ENCODE measurements at places on chromosomes 3 and 15.

- no peak for DNase-seq
These were observed 41.8 kb upstream of the UTS2B start for GRCh38 chr3:191372122-191372521.

DNA sequence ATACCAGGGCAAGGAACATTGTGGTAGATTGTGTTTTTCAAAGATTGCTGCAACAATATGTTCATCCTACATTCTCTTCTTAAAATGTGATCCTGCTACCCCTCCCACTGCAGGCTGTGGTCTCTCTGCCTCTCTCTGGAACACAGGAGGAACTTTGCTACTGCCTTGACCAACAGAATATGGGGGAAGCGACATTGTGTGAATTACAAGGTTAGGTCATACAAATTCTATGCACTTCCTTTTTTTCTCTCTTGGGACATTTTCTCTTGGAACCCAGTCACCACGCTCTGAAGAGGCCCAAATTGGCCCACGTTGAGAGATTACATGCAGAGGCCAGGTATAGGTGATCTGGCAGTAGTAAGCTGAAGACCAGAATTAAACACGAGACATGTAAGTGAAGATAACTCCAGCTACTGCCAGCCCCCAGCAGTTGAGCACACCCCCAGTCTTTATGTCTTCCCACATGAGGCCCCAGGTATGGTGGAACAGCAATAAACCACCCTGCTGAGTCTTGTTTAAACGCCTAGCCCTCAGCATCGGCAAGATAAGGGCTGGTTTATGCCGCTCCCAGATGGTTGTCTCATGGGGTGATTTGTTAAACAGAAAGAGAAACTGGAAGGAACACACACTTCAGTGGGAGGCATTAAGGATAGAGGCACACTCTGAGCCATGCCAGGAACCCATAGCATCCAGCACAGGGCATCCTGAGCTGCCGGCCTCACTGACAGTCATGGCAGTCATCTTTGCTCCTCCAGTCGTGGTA is 59.9 kb downstream of the FAM43A start:
- no peak for DNase-seq

DNA sequence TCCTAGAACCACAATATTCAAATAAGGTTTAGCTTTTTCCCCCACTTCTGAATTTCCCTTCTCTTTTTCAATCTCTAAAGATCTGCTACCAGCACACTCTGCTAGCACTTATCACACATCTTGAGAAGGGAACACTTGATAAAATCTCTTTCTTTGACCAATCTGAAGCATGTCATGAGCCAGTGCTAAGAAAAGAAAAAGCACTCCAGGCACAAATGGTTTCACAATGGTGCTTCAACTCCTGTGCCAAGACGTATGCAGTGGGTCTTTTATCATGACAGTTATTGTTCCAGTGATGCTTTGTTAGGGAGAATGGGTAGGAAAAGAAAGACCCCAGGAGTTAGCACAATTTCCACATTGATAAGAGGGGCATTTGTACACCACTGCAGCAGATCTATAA is 248.4 kb downstream of the ZNF385D start:
- no peak for DNase-seq

- no peak for DNase-seq
These were observed 48.0 kb upstream of the C15orf61 start for GRCh38 chr15:67472957-67473356.

DNA sequence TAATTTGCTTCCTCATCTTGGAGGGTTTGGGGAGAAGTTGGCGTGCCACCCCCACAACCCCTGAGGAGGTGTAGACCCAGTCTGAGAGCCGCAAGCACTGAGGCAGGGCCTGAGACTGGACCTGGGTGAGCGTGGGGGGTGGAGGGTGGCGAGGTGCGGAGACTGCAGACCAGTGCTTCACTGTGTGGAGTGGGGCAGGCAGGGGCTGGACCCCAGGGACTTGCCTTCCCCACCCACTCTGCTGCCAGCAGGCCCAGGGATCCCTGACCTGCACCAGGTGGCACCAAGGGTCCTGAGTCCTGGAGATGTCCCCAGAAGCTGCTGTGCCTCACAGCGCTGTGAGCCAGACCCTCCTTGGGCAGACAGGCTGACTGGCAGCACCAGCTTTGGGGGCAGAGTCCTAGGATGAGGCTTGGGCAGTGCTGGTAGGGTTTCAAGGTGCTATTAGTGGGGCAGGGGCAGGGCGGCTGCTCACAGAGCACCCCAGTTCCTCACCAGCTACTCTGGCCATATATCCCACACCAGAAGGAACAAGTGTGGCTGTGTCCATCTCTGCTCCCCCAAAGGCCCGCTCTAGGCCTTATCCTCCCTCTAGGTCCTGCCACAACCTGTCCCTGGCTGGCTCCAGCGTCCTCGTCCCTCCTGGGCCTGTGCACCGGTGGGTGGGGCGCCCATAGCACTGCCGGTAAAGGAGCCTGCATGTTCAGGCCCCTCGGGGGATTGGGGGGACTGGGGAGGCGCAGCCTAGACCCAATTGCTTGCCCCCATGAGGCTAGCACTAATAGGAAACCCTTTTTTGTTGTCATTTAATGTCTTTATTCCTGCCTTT is 11.8 kb downstream of the ZBTB47 start:
- DNase-seq: no peak

DNA sequence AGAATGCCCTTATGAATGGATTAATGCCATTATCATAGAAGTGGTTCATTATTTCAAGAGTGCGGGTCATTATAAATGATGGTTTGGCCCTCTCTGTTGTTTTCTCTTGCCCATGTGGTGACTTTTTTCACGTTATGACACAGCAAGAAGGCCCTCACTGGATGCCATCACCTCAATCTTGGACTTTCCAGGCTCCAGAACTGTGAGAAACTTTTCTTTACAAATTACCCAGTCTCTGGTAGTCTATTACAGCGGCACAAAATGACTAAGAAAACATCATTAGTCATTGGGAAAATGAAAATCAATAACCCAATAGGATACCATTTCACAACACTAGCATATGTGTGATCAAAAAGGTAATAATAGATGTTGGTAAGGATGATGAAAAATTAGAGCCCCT is 119.0 kb upstream of the LPP start:
- no peak for DNase-seq

- no peak for DNase-seq
These were observed 47.8 kb downstream of the LRRK1 start for GRCh38 chr15:100966997-100967396.

GRCh38 chr15:31283043-31283442 is 43.6 kb upstream of the KLF13 start:
- DNase-seq: no peak

DNA sequence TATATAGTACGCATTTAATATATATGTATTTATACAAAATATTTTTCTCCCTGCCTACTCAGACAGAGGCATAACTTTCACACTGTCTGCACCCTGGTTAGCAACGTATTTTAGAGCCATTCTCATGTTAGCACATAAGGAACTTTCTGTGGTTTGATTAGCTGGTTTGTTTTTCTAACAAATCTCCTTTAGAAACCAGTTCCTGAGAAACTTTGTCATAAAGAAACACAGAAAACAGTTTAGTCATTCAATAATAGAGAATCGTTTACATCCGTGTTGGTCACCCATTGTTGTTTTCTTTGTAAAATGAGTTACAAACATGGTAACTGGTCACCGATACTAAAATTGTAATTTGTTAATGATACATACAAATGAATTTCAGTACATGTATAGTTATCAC is 5.9 kb upstream of the NGRN start:
- DNase-seq: no peak

DNA sequence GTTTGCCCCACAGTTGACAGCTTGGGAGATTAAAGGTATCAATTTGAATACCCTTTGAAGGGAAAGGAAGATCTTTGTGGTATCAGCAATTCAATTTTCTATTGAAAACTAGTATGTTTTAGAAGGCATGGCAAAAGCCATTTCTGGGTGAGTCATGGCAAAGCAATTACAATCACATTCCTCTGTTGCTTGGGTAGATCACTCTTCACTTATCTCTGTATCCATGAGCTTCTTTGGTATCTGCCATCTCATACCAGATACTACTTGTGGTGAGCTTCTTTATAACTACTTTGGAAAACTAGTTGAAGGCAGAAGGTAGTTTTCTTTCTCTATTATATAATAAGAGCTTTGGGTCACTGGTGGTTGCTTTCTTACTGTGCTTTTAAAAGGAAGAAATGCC is 28.3 kb upstream of the LSAMP start:
- no peak for DNase-seq

DNA sequence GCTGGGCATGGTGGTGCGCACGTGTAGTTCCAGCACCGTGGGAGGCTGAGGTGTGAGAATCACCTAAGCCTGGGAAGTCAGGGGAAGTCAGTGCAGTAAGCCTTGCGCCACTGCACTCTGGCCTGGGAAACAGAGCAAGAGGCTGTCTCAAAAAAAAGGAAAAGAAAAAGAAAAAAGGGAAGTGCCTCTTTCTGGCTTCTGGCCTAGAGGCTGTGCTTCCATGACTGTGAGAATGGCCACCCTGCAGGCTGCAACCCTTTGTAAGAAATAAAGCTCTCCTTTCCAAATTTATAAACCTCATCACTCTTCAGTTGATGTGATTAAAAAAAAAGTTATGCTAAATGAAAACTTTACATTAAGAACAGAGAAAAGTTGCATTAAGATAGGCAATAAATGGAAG is 774.3 kb downstream of the TUSC7 start:
- DNase-seq: no peak

GRCh38 chr3:132289316-132289715 is 27.9 kb upstream of the ACP3 start:
- DNase-seq: no peak

DNA sequence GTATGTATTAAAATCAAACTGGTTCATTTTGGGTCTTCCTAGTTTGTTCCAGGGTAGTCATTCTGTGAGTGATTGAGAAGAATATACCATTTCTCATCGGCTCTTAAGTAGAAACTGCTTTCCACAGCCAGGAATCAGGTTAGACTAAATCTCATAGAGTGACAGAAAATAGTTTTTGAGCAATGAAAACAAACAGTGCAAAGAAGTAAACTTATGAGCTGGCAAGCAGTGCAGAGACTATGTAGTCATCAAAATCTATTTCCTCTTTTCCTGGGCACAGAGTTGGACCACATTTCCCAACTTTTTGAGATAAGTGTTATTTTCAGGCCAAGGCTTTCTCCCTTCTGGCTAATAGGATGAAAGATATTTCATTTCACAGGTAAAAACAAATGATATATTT is 66.5 kb downstream of the UBE3A start:
- no peak for DNase-seq

DNA sequence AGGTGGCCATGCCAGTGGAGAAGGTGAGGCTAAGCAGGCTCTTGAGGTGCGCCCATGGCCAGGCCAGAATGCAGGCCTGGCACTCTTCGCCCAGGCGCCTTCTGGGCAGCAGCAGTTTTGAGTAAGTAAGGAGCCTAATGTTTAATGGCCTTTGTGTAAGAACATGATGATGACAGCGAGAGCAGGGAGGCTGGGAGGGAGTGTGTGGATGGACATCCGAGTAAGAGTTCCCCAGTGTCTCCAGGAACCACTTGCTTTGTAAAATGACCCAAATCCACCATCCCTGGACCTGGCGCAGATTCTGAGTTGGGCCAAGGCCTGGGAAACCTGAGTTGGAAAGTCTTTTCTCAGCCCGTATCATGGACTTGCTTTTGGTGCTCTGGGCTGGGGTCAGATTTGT is 24.1 kb downstream of the KLF13 start:
- no peak for DNase-seq

DNA sequence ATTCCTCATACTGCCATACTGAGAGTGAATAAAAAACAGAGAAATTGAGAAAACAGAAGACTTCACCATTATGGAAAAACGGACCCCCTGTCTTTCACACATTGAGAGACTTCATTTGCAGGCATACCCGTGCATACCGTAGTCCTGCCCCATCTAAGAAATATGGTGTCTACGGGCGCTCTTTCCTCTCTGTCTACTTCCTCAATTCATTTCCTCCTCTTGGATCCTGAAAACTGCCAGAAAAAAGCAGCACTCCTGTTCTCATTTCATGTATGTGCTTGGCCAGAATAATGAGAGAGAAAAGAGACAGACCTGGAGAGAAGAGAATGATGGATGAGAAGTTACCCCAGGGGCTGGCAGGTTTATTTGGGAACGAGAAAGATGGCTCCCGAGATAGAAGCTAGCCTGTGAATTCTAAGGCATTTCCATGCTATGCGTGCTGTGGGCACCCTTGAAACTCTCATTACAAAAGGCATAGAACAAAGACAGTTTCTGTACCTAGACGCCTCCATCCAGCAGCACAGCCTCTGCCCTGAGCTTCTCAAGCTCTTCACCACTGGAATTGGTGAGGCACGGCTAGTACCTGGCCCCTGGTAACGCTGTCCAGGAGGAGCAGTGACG is 62.5 kb upstream of the EPHB3 start:
- no peak for DNase-seq

GRCh38 chr3:115655761-115656282 is 32.5 kb downstream of the GAP43 start:
- no peak for DNase-seq

DNA sequence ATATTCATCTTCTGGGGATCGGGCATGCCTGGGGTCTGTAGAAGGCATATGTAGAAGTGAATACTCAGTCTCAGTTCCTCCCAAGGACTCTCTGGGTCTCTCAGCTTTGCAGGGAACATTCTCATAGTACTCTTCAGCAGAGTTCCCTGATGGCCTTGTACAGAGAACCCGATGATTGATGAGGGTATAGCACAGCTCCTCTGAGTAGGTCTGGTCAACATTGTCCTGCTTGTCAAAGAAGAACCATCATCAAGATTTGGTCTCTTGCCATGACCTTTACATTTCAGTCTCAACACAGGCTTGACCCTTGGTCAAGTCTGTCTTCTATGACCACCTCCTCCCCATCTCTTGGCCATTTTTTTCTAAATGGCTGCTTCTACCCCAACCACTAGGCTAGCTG is 9.5 kb downstream of the GCSAM start:
- DNase-seq: no peak

DNA sequence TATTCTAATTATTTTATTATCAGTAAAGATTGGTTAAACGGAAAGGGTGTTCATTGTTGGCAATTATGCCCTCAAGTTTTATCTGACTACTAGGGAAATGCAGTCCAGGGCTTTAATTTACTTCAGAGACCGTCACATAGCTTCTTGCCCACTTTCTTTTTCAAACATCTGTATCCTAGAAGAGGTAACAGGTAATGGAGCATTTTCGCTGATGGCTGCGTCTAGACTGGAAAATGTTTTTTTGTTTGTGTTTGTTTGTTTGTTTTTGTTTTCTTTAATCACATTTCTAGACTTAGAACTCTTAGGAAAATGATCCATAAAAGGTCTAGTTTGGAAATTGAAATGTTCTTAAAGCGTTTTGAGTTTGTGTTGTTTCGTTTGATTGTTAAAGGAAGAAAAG is 71.4 kb downstream of the ANXA2 start:
- DNase-seq: no peak
